NCI-H774 (cell line): ENCODE measurements at places on chromosomes 11 and 22.

DNA sequence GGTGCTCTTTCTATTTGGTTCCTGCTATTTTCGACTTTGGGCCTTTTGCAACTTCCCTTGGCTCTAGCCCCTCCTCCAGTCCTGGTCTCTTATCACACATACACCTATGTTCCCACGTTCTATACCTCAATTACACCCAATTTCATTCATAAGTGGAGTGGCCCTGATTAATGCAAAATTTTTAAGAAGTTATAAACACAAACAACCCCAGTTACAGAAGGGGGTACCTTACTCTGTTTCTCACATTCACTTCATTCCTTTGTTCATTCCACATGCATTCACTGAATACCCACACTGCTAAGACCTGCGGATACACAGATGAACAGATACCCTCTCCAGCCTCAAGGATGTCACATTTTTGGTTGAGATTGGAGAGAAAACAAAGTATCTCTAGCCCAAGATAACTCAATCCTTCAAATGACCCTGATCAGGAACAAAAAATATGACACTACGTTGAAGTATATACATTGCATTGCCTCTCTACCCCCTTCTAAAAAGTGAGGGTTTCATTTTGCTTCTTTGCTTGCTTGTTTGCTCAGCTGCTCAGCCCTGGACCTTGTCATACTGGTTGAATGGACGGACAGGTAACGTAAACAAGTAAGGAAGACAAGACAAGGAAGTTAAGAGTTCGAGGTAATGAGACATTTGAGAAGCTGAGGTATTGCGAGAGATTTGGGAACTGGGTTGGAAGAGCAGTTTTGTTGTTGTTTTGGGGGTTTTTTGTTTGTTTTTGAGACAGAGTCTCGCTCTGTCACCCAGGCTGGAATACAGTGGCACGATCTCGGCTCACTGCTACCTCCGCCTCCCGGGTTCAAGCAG lies 3.6 kb upstream of the VPS37C start:
- peak; percentile 84 for DNase-seq

GRCh38 chr11:65900125-65900898 lies at the start of gene FOSL1:
TSS of gene FOSL1 (minus strand) at chr11:65900388. CDS start at chr11:65900339, 49 bp downstream.
- peak; percentile 87 for DNase-seq

DNA sequence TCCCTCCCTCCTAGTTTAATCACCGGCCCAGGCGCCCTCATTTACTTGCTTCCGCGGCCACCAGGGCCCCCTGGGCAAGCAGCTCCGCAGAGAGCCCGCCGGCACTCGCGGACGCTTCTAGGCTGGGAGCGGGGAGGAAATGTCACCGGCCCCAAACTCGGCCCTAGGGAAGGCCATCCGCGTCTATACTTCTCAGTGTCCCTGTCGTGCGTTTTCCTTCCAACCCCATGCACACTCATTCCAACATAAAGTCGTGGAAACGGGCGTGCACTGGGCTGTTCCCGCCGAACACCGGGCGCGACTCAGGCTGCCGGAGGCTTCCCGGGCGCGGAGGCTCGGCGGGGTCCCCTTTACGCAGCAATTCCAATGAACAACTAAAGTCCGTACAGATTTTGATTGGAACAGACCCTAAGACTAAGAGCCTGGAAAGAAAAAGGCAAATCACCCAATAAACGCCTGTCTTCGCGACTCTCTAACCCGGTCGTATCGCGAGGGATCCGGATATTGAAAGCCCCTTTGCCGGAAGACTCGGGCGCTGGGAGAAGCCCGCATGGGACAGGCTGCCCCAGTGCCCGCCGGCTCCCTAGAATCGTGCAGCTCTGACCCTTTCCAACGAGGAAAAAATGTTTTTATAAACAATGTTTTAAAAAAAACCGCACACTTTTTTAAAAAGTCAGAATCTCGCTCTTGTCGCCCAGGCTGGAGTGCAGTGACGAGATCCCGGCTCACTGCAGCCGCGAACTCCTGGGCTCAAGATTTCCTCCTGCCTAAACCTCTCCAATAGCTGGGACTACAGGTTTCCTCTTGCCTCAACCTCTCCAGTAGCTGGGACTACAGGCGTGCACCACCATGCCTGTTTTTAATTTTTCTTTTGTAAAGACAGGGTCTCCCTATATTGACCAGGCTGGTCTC lies 1.3 kb upstream of the BARX2 start:
- DNase-seq, result no peak

DNA sequence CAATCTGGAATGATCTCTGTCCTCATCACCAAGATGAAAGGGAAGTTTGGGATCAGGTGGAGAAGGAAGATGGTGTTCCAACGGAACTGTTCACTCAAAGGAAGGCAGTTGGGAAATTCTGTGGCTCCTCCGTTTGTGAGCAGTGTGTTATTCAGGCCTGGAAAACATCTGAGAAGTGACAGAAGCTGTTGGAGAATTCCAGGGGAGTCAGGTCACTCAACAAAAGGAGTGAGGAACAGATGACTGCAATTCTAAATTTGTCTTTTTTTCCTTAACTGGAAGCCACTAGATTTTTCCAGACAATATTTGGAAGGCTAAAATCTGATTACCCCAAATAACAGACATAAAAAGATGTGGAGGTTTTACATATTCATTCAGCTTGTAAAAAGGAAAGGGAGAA lies 107.8 kb downstream of the CD44 start:
- no peak for DNase-seq

- no peak for DNase-seq
Measured at GRCh38 chr22:24937114-24937513, 9.4 kb downstream of the LHFPL7 start.

DNA sequence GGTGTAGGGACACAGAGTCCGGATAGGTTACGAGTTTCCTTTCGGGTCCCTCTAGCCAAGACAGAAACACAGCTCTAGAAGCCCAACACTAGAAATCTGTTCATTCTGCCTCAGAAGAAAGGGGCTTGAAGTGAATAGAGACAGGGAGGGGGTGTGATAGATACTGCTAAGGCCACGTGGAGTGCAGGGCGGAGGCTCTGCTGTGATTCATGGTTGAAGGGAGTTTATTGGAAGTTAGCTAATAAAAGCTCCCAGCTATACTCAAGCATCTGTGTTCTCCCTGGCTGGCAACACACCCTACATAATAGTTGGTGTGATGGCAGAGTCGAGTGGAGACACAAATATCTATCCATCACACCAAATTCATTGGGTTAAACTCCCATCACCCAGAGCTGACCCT lies 337.4 kb downstream of the CADM1 start:
- DNase-seq, result no peak

GRCh38 chr11:126322996-126323395 lies 19.1 kb downstream of the DCPS start:
- no peak for DNase-seq

GRCh38 chr22:46587492-46588278 lies 32.5 kb upstream of the GRAMD4 start:
- no peak for DNase-seq

DNA sequence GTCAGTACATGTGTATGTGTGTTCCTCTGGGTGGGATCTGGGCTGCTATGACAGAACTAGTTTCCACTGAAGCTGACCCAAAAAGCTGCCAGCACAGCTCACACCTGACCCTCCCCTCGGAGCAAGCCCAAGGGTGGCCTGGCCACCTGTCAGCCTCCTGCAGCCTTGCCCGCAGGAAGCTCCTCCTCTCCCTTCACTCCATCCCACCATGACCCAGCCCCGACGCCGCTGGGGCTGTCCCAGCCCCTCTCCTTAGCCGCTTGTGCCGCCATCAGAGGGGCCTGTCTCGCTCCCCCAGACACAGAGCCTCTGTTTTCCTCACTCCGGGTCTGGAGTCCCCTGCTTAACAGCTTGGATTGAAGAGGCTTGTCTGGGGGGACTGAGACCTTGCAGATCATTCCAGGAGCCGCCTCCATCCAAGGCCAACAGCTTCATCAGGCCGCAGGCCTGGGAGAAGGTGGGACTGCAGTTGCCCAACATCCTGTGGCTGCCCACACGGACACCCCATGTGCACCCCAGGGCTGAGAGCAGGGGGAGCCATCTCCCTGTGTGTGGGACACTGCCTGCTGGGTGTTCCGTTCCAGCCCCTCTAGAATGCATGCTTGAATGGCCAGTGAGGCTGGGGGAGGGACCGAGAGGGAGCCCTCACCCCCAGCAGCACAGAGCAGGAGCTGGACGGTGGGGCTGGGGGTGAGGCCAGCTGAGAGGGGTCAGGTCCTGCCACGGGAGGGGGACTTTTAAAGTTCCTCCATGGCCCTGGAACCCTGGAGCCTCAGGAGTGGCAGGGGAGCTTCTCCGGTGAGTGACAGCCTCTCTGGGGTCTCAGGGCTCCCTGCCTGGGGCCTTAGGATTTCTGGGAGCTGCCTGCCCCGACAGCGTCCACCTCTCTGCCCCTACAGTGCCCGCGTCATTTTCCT lies 696 bp downstream of the MRGPRF start:
- DNase-seq, result no peak

DNA sequence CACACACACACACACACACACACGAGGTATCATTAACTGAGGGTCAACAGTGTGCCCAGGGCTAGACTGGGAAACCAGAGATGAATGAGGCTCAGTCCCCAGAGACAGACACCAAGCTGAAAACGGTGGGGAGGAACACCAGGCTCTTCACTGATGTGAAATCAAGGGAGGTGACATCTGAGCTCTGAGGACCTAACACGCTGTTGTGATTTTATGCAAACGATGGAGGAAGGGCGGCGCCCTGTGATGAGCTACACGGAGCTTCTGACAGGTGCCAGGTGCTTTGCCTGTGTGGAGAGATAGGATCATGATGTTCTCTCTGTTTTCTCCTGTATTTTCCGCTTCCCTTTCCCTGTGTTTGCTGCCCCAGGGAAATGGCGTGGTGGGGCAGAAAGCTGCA lies 6.5 kb upstream of the CYB5R3 start:
- no peak for DNase-seq

- no peak for DNase-seq
Measured at GRCh38 chr11:73671701-73672100, 25.3 kb downstream of the PLEKHB1 start.

DNA sequence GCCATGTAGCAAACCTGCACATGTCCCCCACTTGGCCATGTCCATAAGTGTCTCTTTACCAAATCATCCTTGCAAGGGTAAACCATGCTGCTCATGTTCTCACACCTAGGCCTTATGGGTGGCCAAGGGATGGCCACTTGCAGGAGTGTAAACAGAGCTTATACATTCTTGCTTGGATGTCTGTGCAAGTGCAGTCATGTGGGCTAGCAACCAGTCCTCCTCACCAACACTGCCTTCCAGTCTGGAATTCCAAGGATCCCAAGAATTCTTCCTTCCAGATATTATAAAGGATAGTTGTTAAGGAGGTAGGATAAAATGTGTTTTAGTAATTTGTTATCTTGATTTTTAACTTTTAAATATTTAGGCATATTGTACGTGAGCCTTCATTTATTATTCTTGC lies 47.8 kb upstream of the OR5P2 start:
- no peak for DNase-seq

GRCh38 chr11:20021771-20022362 lies 138.4 kb downstream of the DBX1 start:
- DNase-seq, result no peak

DNA sequence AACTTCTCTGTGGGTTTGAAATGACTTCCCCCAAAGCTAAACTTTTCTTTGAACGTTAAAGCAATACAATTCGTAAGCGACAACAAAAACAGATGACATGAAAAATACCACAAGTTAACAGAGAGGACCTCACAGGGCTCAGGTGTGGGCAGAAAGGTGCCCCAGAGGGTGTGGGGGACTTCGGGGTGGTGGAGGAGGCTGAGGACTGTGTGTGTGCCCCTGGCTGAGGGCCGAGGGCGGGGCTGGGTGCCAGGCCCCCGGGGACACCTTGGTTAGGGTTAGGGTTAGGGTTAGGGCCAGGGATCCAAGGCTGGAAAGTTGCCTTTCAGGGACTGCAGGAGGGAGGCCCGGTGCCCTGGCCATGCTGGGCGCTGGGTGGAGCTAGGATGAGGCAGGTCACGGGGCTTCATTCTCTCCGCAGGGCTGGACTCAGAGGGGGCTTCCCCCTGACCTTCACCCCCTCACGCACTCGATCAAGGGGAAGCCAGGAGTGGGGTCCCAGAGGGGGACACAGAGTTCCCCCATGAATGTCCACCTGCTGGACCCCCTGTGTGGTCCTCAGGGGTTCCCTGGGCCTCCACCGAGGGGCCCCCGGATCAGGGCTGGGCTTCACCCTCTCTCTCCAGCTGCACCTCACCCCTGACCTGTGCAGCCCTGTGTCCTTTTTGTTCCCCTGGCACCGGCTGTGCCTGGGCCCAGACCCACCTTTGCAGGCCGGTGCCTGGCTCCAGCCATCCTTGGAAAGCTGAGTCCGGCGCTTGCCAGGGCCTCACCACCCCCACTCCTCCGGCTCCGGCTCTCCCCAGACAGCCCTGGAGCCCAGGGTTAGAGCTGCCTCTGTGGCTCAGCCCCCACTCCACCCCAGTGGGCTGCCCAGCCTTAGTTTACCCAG lies 7.0 kb downstream of the TNNI2 start:
- DNase-seq, result no peak

DNA sequence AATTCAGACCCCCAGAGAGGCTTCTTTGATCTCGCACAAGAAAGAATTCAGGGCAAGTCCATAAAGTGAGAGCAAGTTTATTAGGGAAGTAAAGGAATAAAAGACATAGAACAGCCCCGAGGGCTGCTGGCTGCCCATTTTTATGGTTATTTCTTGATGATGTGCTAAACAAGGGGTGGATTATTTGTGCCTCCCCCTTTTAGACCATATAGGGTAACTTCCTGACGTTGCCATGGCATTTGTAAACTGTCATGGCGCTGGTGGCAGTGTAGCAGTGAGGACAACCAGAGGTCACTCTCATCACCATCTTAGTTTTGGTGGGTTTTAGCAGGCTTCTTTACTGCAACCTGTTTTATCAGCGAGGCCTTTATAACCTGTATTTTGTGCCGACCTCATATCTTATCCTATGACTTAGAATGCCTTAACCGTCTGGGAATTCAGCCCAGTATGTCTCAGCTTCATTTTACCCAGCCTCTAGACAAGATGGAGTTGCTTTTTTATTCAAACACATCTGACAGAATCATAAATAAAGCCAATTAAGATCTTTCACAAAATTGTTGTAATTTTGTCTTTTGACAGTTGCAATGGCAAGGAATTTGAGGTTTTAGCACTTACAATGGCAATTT lies 7.6 kb downstream of the DDIAS start:
- no peak for DNase-seq

DNA sequence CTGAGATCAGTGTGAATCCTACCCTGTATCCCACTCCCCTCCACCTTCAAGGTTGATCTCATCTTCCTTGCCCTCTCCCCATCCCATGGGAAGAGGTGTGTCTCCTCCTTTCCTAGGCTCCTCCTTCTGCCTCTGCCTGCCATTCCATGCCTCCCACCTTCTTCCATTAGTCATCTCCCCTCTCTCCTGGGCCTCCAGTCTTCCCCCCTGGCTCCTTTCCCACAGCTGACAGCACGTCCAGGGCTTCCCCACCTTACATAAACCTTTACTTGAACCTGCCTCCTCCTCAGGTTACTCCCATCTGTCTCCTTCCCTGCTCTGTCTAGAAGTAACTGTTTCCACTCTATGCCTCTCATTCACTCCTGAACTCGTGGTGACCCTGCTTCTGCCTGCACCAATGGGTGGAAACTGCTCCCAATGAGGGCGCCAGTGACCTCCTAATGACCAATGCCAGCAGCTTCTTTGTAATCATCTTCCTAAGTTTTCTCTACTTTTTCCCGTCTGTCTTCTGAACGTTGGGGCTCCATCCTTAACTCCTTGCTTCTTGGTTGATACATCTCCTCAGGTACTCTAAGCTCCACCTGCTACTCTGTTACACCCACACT lies 266.9 kb upstream of the NARS2 start:
- no peak for DNase-seq
